ENCODE measurements at places on chromosomes 13 and 19.

DNA sequence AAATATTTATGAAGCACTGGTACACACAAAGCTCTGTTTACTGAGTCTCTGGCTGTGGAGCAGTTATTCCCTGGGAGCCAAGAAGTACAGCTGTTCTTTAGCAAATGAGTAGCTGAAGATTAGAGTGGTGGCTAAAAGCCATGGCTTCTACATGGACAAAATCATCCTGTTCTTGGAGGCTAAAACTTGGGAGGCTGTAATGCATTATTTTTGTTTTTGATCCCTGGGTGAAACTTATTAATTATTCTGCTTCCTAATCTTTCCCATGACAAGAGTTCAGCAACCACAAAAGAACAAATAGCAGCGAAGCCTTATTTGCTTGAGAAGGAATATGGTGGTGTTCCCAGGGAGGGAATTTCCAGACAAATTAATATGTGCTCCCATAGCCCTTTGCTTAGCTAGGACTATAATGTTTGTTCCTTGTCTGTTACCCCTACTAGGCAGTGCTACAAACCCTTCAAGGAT is 109.5 kb downstream of the DCT start:
- no peak for DNase-seq

GRCh38 chr13:76882431-76882830 is 3.8 kb downstream of the KCTD12 start:
- peak; percentile 36 for DNase-seq

DNA sequence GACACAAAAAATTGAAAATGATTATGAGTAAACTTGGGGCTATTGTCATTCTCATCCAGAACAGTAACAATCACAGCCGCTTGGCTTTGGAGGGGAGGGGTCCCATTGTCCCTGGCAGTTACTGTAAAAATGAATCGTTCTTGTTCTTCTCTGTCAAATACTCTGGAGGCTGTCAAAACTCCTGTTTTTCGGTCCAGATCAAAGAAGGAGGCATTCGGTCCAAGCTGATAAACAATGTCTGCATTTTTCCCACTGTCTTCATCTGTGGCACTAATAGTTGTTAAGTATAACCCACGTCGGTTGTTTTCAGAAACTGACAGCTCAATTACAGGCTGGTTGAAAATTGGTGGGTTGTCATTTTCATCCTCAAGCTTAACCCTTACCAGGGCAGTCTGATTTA is 3.4 kb downstream of the PCDH9 start:
- no peak for DNase-seq

DNA sequence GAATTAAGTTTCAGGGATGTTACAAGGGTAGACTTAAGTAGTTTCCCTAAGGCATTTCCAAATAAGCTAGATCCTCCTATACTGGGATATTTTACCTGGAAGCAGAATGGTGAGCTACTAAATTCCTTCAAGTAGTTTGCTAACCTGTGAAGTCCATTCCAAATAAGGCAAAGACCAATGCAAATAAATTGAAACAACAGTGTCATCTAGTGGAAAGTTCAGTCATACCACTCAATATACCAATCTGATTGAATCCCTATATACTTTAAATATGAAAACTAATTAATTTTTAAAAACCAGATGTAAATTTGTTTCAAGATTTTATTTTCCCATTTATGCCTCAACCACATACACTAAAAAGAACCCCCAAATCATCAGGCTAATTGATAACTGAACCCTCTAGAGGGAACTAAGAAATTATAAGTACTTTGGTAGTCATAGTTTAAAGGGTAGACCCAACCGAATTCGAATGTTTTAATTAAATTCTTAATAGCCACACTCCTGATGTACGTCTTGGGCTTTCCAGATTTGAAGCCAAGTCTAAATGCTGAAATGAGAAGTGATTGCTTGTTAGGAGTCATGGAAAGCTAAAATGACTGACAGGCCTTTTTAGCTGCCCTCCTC is 223.7 kb downstream of the TBC1D4 start:
- no peak for DNase-seq

GRCh38 chr13:33904431-33904830 is 86.5 kb downstream of the RFC3 start:
- DNase-seq = no peak

- no peak for DNase-seq
These were observed 14.1 kb upstream of the PCDH8 start for GRCh38 chr13:52862358-52863206.

- DNase-seq = no peak
These were observed 98.5 kb downstream of the MIPEP start for GRCh38 chr13:23790577-23791170.

GRCh38 chr13:74920920-74921319 is 561.0 kb downstream of the TBC1D4 start:
- DNase-seq = no peak

DNA sequence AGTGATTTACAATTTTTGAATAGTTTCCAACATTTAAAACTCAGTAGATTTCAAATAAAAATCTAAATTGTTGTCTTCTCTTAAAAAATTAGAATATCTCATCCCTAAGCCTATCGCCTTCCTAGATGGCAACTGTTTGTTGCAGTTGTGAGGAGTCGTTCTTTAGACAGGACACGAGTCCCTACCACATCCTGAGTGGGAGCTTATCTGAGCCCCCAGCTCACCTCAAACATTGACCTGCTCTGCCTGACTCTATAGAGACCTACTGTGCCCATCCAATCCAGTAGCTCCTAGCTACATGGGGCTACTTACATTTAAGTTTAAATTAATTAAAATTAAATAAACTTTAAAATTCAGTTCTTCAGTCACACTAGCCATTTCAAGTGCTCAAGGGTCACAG is 434.7 kb downstream of the FOXO1 start:
- DNase-seq = no peak

DNA sequence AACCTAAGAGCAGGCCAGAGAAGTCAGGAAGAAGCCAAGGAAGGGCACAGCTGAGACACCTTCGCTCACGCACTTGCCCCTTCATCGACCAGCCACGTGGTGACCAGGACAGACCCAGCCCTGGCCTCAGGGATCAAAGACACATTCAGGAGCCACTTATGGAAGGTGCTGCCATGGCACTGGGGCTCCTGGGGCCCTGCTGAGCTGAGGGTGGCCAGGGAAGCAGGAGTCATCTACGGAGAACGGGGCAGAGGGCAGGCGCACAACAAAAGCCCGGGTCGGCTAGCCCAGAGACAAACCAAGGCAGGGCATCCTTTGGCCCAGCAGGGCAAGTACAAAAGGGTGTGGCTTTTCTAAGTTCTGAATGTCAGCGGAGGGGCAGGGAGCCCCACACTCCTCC is 2.3 kb downstream of the PLPP2 start:
- no peak for DNase-seq

- DNase-seq = no peak
These were observed 8.9 kb upstream of the FARP1 start for GRCh38 chr13:98133946-98134345.

- no peak for DNase-seq
These were observed 31.3 kb downstream of the ANKRD10 start for GRCh38 chr13:110883542-110883941.

DNA sequence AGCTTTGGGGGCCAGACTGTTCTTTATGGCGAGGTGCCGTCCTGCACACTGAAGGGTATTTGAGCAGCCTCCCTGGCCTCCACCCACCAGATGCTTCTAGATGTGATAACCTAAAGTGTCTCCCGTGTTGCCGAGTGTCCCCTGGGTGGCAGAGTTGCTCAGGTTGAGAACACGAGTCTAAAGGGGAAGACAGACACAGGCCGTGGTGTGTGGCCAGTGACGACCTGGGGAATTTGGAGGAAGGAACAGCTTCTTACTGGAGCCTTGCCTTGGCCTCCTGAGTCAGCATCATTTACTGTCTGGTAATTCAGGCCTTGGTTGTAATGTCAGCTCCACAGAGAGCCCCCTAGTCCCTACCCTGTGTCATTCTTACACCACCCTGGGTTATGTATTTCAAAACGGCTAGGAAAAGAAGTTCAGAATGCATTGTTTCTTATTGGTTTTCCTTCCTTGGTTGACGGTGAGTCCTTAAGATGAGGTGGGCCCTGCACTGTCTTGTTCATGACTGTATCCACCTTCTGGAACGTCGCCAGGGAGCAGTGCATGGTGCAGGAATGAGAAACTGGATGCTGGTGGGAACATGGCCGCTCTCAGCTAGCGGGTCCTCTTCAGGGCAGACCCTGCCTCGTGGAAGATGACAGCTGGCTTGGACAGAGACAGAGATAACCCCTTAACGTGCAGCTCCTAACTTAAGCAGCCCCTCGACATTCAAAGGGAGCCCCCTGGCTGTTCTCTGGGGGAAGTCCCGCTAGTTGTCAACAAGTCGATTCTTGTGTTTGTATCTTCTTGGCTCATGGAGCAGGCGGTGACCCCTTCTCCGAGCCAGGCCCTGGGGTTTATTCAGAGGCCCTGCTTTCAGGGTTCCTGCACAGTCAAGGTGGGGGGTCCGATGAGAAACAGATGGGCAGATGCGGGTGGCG is 7.2 kb downstream of the SIN3B start:
- DNase-seq = peak; percentile 65

GRCh38 chr13:105816994-105817393 is 718.5 kb downstream of the EFNB2 start:
- no peak for DNase-seq

- DNase-seq = no peak
These were observed 62.7 kb downstream of the SIPA1L3 start for GRCh38 chr19:37969695-37970094.

GRCh38 chr19:51830274-51830673 is 35.3 kb downstream of the FPR3 start:
- DNase-seq = no peak

- DNase-seq = no peak
These were observed 711.0 kb downstream of the UQCRFS1 start for GRCh38 chr19:28501976-28502375.

DNA sequence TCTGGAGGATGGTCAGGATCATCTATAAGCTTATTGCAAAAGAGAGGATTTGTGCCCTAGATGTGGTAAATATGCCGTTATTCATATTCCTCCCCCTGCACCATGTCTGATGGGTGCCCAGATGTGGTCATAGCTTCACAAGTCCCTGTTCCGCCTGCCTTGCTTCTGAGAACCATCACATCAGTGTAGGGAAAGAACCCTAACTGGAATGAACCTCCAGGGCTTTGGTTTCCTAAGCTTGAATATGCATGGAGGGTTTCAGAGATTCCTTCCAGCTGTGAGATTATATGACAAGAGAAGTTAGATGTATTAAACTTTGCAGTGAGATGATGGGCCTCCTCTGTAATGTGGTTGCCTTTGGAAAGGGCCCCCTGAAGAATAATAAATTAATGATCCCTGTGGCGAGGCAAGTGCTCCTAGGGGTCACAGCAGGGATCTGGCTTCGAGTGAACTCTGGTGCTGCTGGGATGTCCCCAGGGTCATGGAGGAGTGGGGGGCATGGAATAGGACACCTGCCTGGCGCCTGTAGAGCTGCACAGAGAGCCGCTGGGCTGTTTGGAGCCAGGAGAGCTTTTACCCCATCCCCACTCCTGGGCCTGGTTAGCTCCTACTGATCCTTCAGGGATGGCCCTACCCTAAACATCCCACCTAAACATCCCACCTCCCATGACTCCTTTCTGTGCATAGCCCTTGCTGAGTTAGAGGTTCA is 56.0 kb upstream of the IRS2 start:
- DNase-seq = no peak

DNA sequence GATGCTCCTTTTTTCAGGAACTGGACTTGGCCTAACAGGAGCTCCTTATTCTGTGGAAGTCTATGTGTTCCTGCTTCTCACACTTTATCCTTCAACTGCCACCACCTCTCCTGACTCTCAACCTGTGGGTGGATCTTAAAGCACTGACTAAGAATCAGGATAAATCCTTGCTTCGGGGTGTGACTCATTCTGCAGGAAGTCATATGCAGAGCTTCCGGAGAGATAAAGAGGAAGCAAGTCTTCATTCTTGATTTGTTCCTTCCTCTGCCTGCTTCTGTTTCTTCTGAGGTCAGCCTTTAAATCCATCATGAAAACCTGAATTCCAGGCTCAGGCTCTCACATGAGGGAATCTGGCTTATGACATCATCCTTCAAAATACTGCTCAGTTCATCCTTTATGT is 137.1 kb upstream of the ATXN8OS start:
- DNase-seq = no peak

- no peak for DNase-seq
These were observed 1200.7 kb downstream of the SLITRK1 start for GRCh38 chr13:82681535-82681934.

- no peak for DNase-seq
These were observed 1.5 kb upstream of the ZNF235 start for GRCh38 chr19:44306283-44306682.

DNA sequence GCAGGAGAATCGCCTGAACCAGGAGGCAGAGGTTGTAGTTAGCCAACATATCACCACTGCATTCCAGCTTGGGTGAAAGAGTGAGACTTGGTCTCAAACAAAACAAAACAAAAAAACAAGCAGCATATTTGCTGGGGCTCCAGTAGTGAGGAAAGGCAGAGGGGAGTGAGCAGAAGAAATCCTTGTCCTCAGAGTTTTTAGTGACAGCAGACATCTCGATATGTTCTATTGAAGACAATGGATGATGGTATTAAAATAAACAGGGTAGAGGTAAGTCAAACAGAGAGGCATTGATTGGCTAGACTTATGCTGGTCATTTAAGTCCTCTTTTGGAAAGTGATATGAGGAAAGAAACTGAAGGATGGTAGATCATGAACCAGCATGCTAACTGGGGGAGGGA is 19.0 kb downstream of the NLRP7 start:
- DNase-seq = no peak

DNA sequence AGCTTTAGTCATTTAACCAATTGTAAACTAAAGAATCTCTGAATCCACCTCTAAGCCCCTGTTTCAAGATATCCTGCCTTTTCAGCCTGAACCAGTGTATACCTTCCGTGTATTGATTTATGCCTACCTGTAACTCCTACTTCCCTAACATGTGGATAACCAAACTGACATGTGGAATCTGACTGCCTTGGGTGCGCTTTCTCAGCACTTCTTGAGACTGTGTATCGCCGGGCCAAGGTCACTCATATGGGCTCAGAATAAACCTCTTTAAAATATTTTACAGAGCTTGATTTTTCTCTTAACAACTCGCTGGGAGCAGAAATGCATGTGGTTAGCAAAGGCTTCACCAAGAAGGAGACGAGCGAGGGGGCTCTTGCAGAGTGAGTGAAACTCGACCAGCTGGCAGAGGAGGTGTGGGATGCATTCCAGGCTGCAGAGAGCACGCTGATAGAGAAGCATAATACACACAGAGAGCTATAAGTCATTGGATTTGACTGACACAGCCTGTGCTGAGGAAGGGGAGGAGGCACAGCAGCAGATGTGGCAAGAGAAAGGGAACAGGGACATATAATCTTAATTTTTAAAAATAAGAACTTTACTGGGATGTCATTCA is 268.2 kb upstream of the MAB21L1 start:
- no peak for DNase-seq

All from CD4-positive, alpha-beta T cell (primary cell).